Esophagus muscularis mucosa (tissue), 4 donors: ENCODE measurements at places on chromosomes 2 and 18.

DNA sequence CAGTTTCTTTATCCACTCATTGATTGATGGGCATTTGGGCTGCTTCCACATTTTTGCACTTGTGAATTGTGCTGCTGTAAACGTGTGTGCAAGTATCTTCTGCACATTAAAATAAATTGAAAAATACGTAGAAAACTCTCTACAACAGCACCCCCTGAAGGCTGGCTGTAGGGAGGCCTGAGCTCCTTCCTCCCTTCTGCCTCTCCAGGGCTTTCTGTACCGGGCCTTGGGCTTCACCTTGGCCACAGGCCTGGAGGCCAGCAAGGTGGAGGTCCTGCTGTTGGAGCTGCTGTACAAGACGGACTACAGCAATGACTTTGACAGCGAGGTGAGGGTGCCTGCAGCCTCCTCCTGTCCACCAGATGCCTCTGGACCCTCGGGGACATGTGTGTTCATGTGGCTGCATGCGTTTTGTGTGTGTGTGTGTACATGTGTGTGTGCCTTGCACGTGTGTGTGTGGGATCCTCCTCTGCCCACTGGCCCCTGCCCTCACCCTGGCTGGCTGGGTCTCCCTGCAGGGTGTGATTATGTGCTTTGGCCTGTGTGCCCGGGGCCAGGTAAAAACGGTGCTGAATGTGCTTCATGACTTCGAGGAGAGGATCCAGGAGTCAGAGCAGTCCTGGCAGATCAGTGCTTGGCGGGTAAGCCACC is 29.2 kb downstream of the MROH2A start:
- DNase-seq, result no peak

DNA sequence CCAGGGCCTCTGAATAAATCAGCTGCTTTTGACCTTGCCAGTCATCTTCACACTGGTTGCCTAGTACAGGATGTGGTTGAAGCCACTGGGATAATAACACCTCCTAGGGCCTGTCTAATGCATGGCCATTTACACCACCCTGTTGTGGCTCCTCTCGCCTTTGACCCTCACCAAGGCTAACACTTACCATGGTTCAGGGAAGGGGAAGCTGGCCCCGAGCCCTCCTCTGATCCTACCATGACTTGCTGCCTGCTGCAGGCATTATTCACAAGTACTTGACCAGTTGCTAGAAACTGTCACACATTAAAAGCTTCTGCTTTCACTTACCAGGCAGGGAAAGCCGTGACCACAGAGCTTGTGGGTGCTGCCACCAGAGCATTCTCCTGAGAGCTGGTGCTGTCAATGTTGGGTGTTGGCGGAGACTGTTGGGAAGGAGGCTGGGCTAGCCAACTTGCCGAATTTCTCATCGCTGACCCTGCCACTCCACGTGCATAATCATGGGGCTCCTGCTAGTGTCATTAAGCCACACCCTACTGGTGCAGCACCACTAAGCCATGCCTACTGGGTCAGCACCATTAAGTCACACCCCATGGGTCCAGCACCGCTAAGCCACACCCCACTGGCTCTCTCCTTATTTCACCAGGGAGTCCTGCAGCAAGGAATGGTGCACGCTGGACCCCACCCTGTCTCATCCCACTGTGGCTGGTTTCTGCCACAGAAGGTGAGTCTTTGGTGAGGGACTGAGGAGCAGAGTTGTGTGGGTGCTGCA is 47.0 kb upstream of the TTC39C start:
- peak; percentile 91 for DNase-seq

DNA sequence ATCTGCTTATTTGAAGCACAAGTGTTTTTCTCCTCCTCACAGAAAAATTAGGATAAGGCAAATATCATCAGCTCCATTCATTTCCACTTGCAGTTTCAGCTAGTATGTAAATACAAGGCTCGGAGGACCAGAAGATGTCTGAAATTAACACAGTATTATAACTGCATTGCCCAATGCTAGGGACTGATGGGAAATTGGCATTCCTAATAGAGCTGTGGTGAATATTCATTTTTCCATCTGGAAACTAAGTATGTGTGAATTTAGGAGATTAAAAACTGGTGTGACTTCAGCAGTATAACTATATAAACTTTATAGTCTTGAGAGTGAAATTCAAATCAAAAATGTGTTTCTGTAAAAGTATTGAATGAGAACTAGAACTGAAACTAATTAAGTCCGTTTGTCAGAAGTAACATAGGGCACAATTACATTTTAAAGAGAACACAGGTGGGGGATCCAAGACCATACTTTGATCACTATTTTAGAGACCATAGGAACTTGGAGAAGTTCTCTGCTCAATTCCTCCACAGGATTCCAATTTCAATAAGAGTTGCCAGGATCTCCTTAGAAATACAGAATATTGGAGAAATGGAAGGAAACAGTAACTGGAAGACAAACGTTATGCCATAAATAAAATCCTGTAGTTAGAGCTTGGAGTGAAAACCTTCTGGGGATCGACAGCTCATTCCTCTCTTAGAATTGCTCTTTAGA is 12.1 kb upstream of the ITGA6 start:
- DNase-seq, result no peak

DNA sequence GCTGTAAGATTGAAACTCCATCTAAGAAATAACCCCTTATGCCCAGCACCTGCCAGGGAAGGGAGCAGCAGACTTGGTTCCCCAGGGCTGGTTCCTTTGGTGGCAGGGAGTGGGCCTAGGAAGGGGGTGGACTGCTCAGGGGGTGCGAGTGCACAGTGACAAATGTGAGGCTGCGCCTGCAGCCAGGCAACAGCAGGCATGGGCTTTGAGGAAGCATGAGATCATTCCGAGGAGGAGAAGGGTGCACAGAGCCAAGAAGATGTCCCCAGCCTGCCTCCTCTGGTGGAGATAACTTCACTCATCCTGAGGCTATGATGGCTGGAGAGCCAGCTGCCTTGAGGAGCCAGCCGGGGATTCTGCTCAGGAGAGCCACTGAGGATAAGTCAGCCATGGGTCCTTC is 158.0 kb downstream of the CAPN13 start:
- DNase-seq, result no peak

DNA sequence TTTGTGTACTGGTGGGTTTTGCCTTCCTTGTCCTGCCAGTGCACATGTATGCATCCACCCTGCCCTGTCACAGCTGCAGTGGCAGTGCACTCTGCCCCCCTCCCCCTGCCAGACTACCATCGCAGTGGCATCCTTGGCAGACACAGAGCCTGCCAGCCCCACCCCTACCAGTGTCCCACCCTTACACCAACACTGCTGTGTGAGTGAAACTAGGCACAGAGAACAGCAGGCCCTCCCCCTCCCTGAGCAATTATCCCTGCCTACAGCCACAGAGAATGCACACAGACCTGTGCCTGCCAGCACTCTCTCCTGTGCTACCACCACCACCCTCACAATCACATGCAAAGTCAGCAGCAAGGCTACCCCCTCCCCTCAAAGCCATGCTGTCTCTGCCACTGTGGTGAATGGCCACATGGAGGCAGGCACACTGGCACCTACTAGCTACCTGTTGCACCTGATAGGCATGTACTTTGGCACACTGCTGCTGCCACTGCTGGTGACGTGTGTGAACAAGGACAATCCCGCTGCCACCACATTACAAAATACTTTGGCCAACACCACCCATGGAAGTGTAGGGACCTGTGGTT is 239.8 kb downstream of the CALCRL start:
- no peak for DNase-seq
